Stimulated activated CD8-positive, alpha-beta memory T cell treated with anti-CD3 and anti-CD28 coated beads, Interleukin-4, amount 100 ng/mL, for 1 hour (primary cell): ENCODE measurements at places on chromosomes 13 and 19.

DNA sequence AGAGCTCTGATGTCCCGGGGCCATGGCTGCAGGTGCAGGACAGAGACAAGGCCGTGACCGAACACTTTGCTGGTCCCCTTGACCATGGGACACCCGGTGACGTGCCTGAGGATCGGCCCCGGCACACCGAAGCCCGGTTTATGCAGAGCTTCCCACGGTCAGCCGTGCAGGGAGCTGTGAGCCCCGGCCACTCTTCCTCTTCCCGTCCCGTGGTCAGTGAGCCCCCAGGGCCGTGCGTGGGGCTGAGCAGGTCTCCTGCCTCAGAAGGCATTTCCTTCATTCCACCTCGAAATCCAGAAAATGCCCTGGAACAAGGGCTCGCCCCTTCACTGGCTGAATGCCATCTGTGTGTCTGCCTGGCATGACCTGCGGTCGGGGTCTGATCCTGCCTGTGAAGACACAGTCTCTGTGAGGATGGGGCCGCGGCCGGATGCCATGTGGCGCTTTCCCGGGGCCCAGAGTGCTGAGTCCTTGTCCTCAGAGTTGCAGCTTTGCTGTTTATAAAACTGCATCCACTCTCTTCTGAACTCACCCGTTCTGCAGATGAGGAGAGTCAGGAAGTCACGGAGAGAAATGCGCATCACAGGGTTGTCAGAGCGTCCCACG is 16.9 kb downstream of the MCF2L start:
- no peak for DNase-seq

- no peak for DNase-seq
Observed at GRCh38 chr13:107534548-107534947, 680.8 kb downstream of the LIG4 start.

DNA sequence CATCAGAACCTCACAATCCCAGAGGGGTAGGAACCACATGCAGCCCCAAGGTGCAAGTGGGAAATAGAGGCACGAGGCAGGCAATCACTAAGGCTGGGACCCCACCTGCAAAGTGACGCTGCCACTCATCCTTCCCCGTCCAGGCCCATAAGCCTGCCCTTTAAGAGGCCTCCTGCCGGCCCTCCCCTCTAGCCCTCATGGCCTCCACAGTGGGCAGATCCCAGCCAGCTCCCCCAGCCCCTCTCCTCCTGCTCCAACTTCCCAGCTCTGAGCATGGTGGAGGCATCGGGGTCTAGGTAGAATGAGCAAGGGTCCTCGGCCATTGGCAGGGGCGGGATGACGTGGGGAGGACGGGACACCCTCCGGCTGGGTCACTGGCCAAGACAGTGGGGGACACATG is 2.7 kb downstream of the ZSCAN18 start:
- no peak for DNase-seq

- DNase-seq, result no peak
Observed at GRCh38 chr19:5891572-5891937, 12.0 kb downstream of the NDUFA11 start.

DNA sequence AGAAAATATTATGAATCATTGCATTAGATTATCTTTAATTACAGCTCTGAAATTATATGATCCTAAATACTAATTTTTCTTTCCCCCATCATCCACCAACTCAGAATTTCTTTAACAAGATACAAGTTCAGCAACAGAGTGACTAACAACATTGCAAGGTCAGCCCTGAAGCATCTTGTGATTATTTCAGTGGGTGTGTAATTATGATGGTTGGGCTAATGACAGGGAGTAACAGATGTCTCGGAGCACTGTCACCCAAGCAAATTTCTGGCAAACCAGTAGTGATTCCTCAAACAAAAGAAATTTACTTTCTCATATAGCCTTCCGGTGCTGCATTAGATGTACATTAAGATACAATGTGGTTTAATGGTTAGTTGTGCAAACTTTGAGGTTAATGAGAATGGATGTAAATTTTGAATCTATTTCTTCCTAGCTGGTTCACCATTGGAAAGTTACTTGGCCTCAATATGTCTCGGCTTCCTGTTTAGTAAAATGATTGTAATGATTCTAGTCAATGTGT is 238.9 kb downstream of the ITGBL1 start:
- DNase-seq, result no peak

DNA sequence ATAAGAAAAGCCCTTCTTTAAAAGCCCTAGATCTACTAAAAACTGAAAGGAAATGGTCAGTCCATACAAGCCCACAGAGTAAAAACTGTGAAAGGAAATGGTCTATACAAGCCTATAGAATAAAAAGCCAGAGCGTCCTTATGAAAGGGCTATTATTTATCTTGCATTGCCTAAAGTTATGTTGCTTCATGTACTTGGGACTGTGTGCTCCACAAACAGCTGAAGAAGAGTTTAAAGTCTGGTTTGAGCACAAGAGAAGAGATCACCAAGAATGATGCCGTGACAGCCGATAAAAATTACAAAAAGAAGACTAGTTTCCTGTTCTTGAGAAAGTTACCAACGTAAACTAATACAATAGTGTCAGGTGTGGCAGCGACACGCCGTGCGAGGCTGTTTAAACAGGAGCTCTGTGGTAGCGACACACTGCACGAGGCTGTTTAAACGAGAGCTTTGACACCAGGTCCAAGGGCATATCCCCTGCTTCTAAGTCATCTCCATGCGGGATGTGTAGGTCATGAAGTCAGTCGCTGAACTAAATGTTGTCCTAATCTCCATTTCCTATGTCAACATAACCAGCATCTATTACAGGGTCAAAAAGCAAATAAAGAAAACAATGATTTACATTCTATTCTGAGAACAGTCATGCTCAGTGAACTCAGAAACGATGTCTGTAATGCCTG is 24.9 kb downstream of the PCID2 start:
- no peak for DNase-seq
